ENCODE measurements at places on chromosomes 6 and 20. TPM values are rescaled to one million over a fixed set of nuclear protein-coding genes. Genes with fewer than 3 reads are reported as not detected.
A peak's percentile ranks its signal among the peaks of the same experiment; 100 is the strongest.

ACTL10 gene
- not detected for total RNA-seq

ZBTB46 gene
- 3.8 TPM for total RNA-seq

CCN2 gene
- 292 TPM for total RNA-seq

LY6G6C gene
- not detected for total RNA-seq

PSMB1 gene
- 628 TPM for total RNA-seq

- no peak for DNase-seq
Measured at GRCh38 chr20:568097-568652, 24.6 kb upstream of the CSNK2A1 start.

DNA sequence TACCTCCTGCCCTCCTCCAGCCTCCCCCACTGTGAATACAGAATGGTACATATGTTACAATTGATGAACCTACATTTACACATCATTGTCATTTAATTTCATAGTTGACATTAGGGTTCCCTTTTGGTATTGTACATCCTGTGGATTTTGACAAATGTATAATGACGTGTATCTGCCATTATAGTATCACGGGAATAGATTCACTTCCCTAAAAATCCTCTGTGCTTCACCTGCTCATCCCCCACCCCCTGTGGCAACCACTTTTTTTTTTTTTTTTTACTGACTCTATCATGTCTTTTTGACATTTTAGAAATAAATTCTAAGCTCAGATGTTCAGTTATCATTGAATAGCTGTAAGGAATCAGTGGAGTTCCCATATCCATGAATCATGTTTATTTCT is 30.4 kb downstream of the HECA start:
- DNase-seq = no peak

DNA sequence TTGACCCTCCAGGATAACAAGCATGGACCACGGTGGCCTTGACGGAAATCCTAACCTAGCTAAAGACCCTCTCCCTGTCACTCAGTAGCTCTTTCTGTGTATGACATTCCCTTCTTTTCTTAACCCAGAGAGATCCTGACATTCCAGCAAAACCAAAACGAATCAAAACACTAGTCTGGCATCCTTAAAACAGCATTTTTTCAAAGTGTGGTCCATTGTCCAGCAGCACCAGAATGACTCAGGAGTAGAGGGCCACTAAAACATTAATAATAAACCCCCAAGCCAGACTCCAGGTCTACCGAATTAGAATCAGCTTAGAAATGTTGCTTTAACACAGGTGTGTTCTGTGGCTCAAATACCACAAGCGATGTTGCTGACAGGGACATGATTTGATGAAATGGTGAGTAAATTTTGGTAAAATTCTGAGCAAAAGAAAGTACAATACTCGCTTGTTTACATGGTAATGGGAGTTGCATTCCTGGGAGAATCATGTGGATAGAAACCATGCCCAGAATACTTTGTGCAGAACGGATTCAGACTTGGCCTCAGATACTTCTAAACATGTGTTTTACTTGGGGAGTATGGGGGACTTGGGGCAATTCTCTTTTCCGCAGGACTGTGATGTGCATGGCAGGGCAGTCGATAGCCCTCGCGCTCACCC is 174.2 kb upstream of the KCNG1 start:
- DNase-seq = no peak

DNA sequence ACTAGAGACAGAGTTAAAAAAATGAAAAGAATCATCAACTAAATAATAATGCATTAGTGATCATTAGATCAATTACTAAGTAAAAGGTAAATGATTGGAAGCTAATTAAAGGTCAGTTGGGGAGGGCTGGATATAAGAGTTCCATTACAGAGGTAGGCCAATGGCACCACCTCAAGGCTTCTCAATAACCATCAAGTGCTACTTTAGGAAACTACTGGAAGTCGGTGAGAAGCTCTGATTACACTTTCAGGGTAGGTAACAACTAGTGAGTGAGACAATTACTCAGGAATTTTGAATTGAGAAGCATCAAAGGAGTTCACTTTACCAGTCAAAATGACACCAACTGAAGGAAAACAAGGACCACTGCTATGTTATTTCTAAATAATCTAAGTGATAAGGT is 90.2 kb upstream of the HDAC2 start:
- DNase-seq = no peak

- peak; percentile 50 for DNase-seq
Measured at GRCh38 chr6:104682722-104683643, 176.7 kb downstream of the HACE1 start.

- DNase-seq = no peak
Measured at GRCh38 chr20:45496166-45496565, 19.3 kb downstream of the SPINT3 start.

GRCh38 chr6:41439524-41440418 is 104.4 kb downstream of the NCR2 start:
- no peak for DNase-seq

- DNase-seq = no peak
Measured at GRCh38 chr20:53409447-53409717, 184.3 kb downstream of the ZNF217 start.

DNA sequence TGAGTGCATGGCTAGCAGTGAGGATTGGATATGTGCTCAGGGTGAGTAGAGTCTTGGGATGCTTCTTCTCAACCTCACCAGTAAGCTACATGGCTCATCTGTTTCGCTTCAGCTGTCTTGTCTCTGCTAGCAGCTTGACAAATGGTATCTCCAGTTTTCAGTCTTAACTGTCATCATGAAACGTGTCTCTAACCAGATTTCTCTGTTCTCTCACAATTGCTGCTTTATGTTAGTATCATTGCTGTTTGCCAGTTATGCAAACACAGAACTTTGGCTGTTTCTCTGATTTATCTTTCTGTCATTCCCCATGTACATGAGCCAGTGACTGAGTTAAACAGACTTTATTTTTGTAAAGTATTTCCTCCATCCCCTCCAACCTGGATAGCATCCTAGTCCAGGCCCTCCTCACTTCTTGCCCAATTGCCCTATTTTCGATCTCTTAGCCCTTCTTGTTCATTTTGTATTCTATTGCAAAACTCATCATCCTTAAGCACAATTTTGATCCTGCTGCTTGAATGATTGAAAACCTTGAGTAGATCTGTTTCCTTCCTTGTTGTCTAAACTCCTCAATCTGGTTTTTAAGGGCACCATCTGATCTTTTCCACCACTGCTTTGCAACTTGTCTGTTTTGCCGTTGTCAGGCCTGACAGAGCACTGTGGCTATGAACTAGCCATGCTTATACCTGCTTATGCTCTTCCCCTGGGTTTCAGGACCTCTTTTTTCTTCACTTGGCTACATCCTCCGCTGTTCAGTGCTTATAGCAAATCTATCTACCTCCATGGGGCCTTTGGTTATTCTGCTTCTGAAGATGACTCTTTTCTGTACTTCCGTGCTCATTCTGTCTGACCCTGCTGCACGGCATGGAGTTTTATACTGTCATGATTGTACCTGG is 37.7 kb upstream of the ADIG start:
- no peak for DNase-seq

DNA sequence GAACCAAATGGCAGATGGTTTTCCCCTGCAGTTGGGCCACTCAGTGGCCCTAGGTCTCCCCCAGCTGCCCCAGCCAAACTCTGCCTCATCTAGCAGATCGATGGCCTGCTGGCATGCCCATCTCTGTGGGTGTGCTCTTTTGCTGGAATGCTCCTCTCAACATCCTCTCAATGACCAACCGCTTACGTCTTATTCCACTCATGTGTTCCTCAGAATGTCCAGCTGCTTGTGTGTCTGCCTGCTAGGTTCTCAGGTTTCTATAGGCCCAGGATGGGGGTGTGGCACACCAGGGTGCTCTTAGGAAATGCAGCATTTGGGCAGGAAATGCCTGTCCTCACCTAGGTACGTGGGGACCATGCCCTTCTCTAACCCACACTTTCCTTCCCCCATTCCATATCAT is 509.9 kb upstream of the SYNCRIP start:
- no peak for DNase-seq

- DNase-seq = no peak
Measured at GRCh38 chr20:1935696-1936366, 40.6 kb downstream of the SIRPA start.

Measured in SJSA1 (cell line).